ENCODE measurements at places on chromosomes 4 and X.

- no peaks in the 10 kb centered on the region for H3K27me3 ChIP-seq
- H3K4me1 ChIP-seq = no peaks in the 10 kb centered on the region
- DNase-seq = no peak
- H3K27ac ChIP-seq = no peak overlapping the region
These were observed 209.3 kb upstream of the MAOA start for GRCh38 chrX:43446752-43447151.

- H3K27ac ChIP-seq = no peak overlapping the region
- no peak overlapping the region for H3K4me3 ChIP-seq
- H3K36me3 ChIP-seq = peaks cover 9% of the 10 kb centered on the region
- DNase-seq = no peak
These were observed 68.4 kb downstream of the MID2 start for GRCh38 chrX:107894038-107894437.

DNA sequence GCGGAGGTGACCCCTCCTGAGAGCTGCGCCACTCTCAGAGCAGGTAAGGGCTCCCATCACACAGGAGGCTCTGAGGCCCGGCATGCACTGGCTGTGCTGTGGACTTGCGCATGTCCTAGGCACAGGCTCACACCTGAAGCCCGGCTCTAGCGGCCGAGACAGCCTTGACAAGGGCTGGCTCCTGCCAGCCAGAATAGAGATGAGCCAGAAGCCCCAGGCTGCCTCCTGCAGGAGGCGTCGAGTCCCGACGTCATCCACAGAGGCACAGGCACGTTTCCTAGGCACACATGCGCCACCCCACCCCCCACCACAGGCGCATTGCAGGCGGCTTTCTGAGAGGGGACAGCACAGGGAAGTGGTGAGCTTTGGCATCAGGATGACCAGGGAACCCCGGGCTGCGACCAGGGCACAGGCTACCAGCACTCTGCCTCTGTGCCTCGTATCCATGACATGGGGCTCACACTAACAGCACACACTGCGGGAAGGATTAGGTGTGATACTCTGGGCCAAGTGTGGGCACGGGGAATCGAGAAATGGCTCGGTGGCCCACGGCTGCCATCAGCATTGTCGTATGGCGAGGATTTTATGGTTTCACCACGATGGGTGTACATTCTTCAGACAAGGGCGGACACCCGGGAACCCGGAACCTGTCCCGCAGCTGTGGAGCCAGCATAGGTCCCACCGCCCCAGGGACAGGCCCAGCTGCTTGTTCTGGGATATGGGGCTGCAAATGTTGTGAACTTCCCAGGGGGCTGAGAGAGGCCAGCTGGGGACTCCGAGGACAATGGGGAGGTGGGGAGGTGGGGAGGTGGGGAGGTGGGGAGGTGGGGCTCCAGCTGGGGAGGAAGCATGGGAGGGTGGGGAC lies 90.7 kb upstream of the ADRA2C start:
- no peaks in the 10 kb centered on the region for H3K4me1 ChIP-seq
- H3K27ac ChIP-seq = no peak overlapping the region
- DNase-seq = peak; percentile 77
- no peak overlapping the region for H3K4me3 ChIP-seq

DNA sequence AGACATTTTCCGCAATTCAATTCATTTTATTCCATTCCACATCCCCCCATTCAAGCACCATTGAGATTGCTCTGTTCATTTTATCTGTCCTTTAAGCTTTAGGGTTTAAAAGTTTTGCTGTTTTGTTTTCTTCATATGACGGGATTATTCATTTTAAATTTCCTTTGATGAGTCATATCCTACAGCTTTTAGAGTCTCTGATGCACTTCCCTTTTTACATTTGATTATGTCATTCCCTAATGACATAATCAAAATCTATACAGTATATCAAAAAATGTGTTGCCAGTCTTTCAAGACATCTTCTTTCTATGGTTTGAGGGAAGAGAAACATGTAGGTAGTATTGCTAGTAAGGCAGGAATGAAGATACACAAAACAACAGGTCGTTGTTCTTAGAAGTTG lies 456.3 kb downstream of the PDGFC start:
- no peak overlapping the region for H3K4me3 ChIP-seq
- no peaks in the 10 kb centered on the region for H3K36me3 ChIP-seq
- no peaks in the 10 kb centered on the region for H3K27me3 ChIP-seq
- no peak for DNase-seq

GRCh38 chrX:130552444-130553073 lies 150.8 kb downstream of the RBMX2 start:
- H3K4me3 ChIP-seq = no peak overlapping the region
- no peak overlapping the region for H3K27ac ChIP-seq
- H3K36me3 ChIP-seq = no peaks in the 10 kb centered on the region
- peaks cover 35% of the 10 kb centered on the region for H3K27me3 ChIP-seq
- no peaks in the 10 kb centered on the region for H3K4me1 ChIP-seq

GRCh38 chr4:64713256-64713840 lies 304.1 kb upstream of the TECRL start:
- DNase-seq = no peak
- H3K27me3 ChIP-seq = peaks cover 4% of the 10 kb centered on the region

- H3K4me3 ChIP-seq = no peak overlapping the region
- H3K27ac ChIP-seq = no peak overlapping the region
- no peak for DNase-seq
- no peaks in the 10 kb centered on the region for H3K27me3 ChIP-seq
- no peaks in the 10 kb centered on the region for H3K4me1 ChIP-seq
- H3K36me3 ChIP-seq = no peaks in the 10 kb centered on the region
These were observed 719.4 kb downstream of the ADGRL3 start for GRCh38 chr4:61919561-61919960.

- no peak for DNase-seq
- peaks cover 12% of the 10 kb centered on the region for H3K4me1 ChIP-seq
- H3K27ac ChIP-seq = peak overlapping the region; percentile 19
- no peaks in the 10 kb centered on the region for H3K36me3 ChIP-seq
- H3K4me3 ChIP-seq = no peak overlapping the region
These were observed 101.1 kb downstream of the MID1 start for GRCh38 chrX:10519278-10519677.

GRCh38 chr4:24330172-24330571 lies 254.2 kb downstream of the DHX15 start:
- DNase-seq = no peak
- no peaks in the 10 kb centered on the region for H3K36me3 ChIP-seq
- no peaks in the 10 kb centered on the region for H3K27me3 ChIP-seq
- H3K4me3 ChIP-seq = no peak overlapping the region
- no peak overlapping the region for H3K27ac ChIP-seq

DNA sequence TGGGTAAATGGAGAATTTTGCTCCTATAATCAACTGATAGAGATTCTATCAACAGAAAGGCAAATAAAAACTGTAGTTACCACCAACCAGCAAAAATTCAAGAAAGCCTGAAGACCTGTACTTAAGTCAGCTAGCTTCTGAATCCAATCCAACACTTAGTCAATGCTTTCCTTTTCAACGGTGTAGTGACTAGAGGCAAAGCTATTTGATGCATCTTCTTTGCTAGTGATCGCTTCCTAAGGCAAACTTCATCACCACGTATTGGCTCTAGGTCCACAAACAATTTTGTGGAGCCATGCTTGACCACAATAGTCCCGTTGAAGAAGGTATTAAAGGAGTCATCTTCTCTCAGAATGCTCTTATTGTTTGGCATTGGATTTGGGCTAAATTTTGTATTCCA lies 25.0 kb upstream of the UBA6 start:
- H3K36me3 ChIP-seq = peaks cover 8% of the 10 kb centered on the region
- no peak for DNase-seq
- no peaks in the 10 kb centered on the region for H3K27me3 ChIP-seq
- peaks cover 8% of the 10 kb centered on the region for H3K4me1 ChIP-seq
- H3K27ac ChIP-seq = no peak overlapping the region
- no peak overlapping the region for H3K4me3 ChIP-seq

DNA sequence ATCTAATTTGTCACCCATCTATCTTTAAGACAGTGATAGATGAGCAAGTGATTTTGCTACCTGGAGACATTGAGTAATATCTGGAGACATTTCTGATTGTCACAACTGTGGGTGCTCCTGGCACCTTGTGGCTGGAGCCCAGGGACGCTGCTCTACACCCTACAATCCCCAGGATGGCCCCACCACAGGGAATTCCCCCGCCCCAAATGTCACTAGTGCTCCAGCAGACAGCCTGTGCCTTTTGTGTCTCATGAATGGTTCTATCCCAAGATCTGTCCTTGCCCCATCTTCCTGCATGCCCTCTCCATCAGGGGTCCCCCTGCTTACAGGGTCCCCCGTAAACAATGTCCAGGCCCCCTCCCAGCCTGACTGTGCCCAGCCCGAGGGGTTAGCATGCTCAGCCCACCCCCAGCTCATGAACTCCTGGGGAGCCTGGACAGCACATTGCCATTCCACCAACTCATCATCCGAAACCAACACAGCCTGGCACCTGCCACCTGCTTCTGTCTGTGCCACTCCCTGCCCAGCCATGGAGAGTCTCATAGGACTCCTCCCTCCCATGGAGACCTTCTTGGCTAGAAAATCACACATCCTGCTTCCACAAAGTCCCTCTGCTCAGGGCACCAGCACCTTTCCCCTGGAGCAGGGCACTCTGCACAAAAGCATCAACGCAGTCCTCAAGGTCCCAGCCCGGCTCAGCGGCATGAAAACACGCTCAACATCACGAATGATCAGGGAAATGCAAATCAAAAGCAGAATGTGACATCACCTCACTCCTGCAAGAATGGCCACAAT lies 5.7 kb downstream of the P2RY8 start:
- H3K4me3 ChIP-seq = no peak overlapping the region
- DNase-seq = peak; percentile 51
- no peaks in the 10 kb centered on the region for H3K36me3 ChIP-seq
- no peak overlapping the region for H3K27ac ChIP-seq

DNA sequence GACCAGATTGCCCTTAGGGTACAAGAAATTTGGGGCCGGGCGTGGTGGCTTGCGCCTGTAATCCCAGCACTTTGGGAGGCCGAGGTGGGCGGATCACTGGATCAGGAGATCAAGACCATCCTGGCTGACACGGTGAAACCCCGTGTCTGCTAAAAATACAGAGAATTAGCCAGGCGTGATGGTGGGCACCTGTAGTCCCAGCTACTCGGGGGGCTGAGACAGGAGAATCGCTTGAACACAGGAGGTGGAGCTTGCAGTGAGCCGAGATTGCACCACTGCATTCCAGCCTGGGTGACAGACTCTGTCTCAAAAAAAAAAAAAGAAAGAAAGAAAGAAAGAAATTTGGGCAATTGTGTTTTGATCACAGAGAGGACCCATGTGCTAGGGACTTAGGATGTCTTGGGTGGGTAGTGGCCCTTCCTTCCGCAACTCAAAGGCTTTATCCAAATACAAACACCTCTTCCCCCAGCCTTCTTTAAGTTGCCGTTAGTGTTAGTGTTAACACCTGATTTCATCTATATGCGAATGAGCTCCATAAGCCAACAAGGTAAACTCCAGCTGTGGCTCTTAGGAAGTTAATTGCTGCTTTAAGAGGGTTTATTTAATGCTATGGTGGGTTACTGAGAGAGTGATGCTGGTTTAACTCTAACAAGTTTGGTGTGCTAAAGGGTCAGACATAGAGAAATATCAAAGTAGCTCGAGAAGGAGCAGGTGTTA lies 8.6 kb upstream of the CCDC110 start:
- no peaks in the 10 kb centered on the region for H3K27me3 ChIP-seq
- no peak for DNase-seq
- H3K27ac ChIP-seq = no peak overlapping the region

DNA sequence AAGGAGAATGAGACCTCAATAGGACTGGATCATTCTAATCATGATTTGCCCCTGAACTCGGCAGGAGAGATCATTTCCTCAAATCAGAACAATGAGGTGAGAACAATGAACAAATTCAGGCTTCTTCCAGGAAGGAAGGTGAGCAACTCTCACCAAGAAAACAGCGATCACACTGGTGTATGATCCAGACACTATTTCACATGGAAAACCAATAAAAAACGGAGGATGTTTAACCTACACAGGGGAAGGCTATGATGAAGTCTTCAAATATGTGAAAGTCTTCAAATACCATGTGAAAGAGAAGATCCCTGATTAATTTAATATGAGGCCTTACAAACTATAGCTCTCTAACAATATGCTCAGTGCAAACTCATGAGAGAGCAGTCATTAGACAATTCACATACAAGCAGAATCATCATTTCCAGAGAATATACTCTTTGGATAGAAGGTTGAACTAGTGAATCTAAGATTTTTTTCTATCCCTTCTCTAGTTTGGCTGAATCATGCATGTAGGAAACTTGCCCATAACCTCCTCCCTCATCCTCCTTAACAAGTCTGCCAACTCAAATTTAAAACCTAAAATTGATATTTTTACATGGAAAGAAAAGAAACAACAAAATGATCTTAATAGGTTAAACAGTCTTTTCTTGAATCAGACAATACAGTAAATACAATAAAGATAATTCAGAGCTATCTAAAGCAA lies 122.5 kb downstream of the ADAMTS3 start:
- no peaks in the 10 kb centered on the region for H3K36me3 ChIP-seq
- DNase-seq = no peak
- no peaks in the 10 kb centered on the region for H3K4me1 ChIP-seq
- no peak overlapping the region for H3K27ac ChIP-seq
- peaks cover 15% of the 10 kb centered on the region for H3K27me3 ChIP-seq

DNA sequence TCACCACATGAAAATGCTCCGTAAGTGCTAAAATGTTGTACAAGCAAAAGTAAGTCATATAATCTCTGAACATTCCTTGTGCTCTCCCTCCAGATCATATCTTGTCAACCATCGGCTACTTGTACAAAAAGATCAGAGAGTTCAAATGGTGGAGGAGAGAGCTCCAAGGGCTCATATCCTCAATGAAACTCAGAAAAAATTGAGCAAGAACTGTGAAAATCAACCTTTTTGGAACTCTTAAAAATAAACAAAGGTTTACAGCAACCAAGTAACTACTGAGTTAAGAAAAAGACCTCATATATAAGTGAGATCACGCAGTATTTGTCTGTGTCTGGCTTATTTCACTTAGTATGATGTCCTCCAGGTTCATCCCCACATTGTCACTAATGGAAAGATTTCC lies 63.2 kb downstream of the TEX13C start:
- DNase-seq = no peak
- H3K4me1 ChIP-seq = no peaks in the 10 kb centered on the region
- no peak overlapping the region for H3K4me3 ChIP-seq
- H3K27me3 ChIP-seq = peaks cover 2% of the 10 kb centered on the region

DNA sequence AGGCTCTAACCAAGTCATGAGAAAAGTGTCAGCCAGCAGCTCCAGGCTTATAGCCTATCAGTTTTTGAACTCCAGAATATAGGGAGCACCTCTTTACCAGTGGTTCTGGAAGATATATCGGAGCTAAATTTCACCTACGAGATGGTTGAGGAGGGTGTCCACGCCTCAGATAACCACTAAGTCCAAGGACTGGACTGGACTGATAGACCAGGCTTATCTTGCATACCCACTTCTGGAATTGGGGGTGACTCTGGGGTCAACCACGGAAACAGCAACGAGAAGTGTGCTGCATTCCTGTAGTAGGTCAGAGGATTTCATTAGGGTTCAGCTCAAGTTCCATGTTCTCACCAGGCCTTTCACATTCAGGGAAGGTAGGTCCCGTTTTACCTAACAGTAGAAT lies 38.6 kb upstream of the TRPC3 start:
- peaks cover 48% of the 10 kb centered on the region for H3K27me3 ChIP-seq
- no peak overlapping the region for H3K27ac ChIP-seq
- H3K36me3 ChIP-seq = no peaks in the 10 kb centered on the region
- no peak overlapping the region for H3K4me3 ChIP-seq
- no peak for DNase-seq

- DNase-seq = no peak
- H3K27ac ChIP-seq = no peak overlapping the region
- no peak overlapping the region for H3K4me3 ChIP-seq
- H3K36me3 ChIP-seq = no peaks in the 10 kb centered on the region
- no peaks in the 10 kb centered on the region for H3K27me3 ChIP-seq
These were observed 703.5 kb downstream of the RPA4 start for GRCh38 chrX:97587171-97587570.

GRCh38 chr4:40059362-40059761 lies 2.7 kb downstream of the N4BP2 start:
- H3K4me1 ChIP-seq = peaks cover 15% of the 10 kb centered on the region
- DNase-seq = no peak
- H3K36me3 ChIP-seq = peaks cover 2% of the 10 kb centered on the region
- no peaks in the 10 kb centered on the region for H3K27me3 ChIP-seq

All from chondrocyte (in vitro differentiated cells).